Uterine smooth muscle cell (primary cell): ENCODE measurements at places on chromosomes 7 and 10. TPM values are rescaled to one million over a fixed set of nuclear protein-coding genes. Genes with fewer than 3 reads are reported as not detected.

Gene CYP51A1
- 320 and 516 TPM in 2 replicates for total RNA-seq

Gene CLEC5A
- total RNA-seq: under 0.01 TPM in 1 of 2 replicates, not detected in the other

Gene DNAAF5
- total RNA-seq: 18.0 and 22.0 TPM in 2 replicates

Gene SDK1
- total RNA-seq: 10.1 and 11.6 TPM in 2 replicates

Gene ZCWPW1
- 1.4 TPM in 2 replicates for total RNA-seq

Gene CASTOR2
- total RNA-seq: 7.2 and 9.5 TPM in 2 replicates

Gene BET1
- 44.7 and 66.6 TPM in 2 replicates for total RNA-seq

Gene AKR1C4
- total RNA-seq: not detected in 2 replicates

Gene VSTM4
- 1.1 and 2.2 TPM in 2 replicates for total RNA-seq

Gene SPDYE2B
- not detected in 2 replicates for total RNA-seq

Gene GDF2
- total RNA-seq: not detected in 2 replicates

Gene CRYGN
- total RNA-seq: 0.25 TPM in 1 of 2 replicates, not detected in the other

Gene EPO
- not detected in 2 replicates for total RNA-seq

Gene LDB3
- total RNA-seq: under 0.01 TPM in 1 of 2 replicates, not detected in the other

Gene TAS2R41
- total RNA-seq: not detected in 2 replicates

Gene ASIC3
- under 0.01 and 0.75 TPM in 2 replicates for total RNA-seq

Gene ANKRD61
- 0.44 TPM in 1 of 2 replicates, not detected in the other for total RNA-seq

Gene PPP1R3C
- total RNA-seq: 45.8 and 96.8 TPM in 2 replicates

Gene STAMBPL1
- total RNA-seq: 34.0 and 53.5 TPM in 2 replicates

Gene SPDYE11
- not detected in 2 replicates for total RNA-seq

Gene INHBA
- 18.2 and 20.0 TPM in 2 replicates for total RNA-seq

Gene PIP
- not detected in 2 replicates for total RNA-seq

Gene AKR1C1
- total RNA-seq: 72.2 and 86.1 TPM in 2 replicates

Gene SEPHS1
- total RNA-seq: 22.4 and 31.5 TPM in 2 replicates

Gene LIPF
- not detected in 2 replicates for total RNA-seq

Gene UPK3B
- total RNA-seq: not detected in 2 replicates

Gene ATG9B
- total RNA-seq: 0.11 and 0.12 TPM in 2 replicates

Gene OR2F1
- total RNA-seq: under 0.01 TPM in 1 of 2 replicates, not detected in the other

Gene INSIG1
- total RNA-seq: 518 and 611 TPM in 2 replicates

Gene MTURN
- 6.2 and 11.6 TPM in 2 replicates for total RNA-seq

Gene ST7
- total RNA-seq: 18.0 and 20.7 TPM in 2 replicates

Gene PILRA
- total RNA-seq: 0.12 TPM in 1 of 2 replicates, not detected in the other

Gene SMKR1
- total RNA-seq: 0.25 and 0.44 TPM in 2 replicates

Gene ETV1
- total RNA-seq: 17.2 and 25.7 TPM in 2 replicates

Gene GIMAP5
- total RNA-seq: under 0.01 TPM in 1 of 2 replicates, not detected in the other

Gene DUS4L
- 12.5 and 12.6 TPM in 2 replicates for total RNA-seq

Gene DLG5
- 41.1 and 45.2 TPM in 2 replicates for total RNA-seq

Gene CALY
- 0.25 TPM in 1 of 2 replicates, not detected in the other for total RNA-seq

Gene SLC16A12
- under 0.01 TPM in 1 of 2 replicates, not detected in the other for total RNA-seq

Gene ZNF722
- total RNA-seq: not detected in 2 replicates

Gene KIAA1549
- 1.5 and 2.4 TPM in 2 replicates for total RNA-seq

Gene ANXA8L1
- total RNA-seq: 0.22 TPM in 1 of 2 replicates, not detected in the other

Gene IFIT1B
- not detected in 2 replicates for total RNA-seq

Gene DGKB
- total RNA-seq: 8.1 and 10.8 TPM in 2 replicates

Gene DYDC2
- not detected in 2 replicates for total RNA-seq

Gene NEUROD6
- total RNA-seq: not detected in 2 replicates

Gene HDAC9
- 20.2 and 40.5 TPM in 2 replicates for total RNA-seq

Gene SFRP4
- 0.55 and 3.2 TPM in 2 replicates for total RNA-seq

Gene HKDC1
- total RNA-seq: 1.3 and 10.6 TPM in 2 replicates

Gene PTF1A
- not detected in 2 replicates for total RNA-seq

Gene CADPS2
- total RNA-seq: 21.6 and 34.5 TPM in 2 replicates
